ENCODE measurements at places on chromosomes 6 and 20.

DNA sequence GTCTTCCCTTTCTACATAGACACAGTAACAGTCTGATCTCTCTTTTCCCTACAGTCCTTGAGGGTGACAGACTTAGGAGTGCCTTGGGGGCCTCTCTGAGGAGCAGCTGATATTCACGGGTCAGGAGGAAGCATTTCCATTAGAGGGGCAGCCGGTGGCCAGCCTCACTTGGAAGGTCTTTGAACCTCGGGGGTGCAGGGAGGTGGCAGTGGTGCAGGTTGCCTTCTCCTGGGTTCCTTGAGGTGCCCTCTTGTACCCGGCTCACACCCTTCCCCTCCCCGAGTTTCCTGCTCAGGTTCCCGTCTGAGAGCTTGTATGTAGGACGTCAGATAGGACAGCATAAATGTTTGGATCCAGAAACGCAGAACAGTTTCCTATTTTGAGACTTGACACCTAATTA lies 2.5 kb downstream of the RTEL1 start:
- DNase-seq = no peak

DNA sequence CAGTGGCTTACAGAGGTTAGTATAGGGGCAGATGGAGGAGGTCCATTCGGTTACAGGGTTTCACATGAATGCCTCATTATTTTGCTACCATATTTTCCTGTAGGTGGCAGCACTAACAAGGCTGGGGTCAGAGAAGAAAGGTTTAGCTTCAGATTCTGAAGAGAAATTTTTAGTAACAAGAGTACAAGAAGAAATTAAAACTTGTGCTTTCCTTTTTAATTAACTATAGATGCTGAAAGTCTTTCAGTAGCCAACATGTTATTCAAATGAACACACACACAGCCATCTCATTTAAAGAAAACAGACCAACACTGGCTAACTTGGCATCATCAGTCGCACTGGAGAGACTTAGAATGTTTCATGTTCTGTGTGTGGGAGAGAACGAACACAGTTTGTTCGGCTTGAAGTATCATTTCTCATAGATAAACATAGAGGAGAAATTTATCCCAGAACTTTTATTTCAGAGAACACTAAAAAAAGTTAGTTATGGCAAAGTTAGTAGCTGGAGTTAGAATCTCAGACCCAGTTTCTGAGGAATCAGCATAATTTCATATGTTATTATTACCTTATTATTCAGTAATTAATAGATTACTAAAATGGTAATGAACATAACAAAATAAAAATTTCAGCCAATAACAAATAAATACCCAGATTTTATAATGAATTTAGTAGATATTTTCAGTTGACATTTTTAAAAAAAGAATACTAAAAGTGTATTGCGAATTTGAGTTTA lies 314.0 kb upstream of the RSPO3 start:
- no peak for DNase-seq

GRCh38 chr6:44169886-44170570 lies 11.4 kb downstream of the CAPN11 start:
- no peak for DNase-seq

- no peak for DNase-seq
These were observed 520.6 kb downstream of the HDGFL1 start for GRCh38 chr6:23089981-23090380.

DNA sequence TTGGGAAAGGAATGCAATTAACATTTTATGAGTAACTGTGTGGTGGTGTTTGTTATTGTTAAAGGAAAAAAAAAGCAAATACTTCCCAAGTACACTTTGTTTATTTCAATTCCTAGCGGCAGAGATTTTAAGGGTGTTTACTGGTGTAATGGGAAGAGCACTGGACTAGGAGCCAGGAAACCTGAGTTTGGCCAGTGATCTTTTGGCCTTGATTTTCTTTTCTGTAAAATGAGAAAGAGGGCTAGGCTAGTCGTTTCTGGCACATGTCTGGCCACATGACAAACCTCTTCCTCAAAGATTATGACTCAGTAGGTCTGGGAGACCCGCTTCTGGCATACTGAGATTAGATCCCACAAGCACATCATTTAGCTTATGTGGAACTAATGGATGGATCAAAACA lies 428.1 kb upstream of the NOX3 start:
- no peak for DNase-seq

GRCh38 chr20:55678126-55678525 lies 327.2 kb downstream of the CBLN4 start:
- no peak for DNase-seq

GRCh38 chr6:113829696-113830045 lies 27.5 kb upstream of the MARCKS start:
- no peak for DNase-seq

- no peak for DNase-seq
These were observed 95.8 kb downstream of the RPP40 start for GRCh38 chr6:4908062-4908461.

DNA sequence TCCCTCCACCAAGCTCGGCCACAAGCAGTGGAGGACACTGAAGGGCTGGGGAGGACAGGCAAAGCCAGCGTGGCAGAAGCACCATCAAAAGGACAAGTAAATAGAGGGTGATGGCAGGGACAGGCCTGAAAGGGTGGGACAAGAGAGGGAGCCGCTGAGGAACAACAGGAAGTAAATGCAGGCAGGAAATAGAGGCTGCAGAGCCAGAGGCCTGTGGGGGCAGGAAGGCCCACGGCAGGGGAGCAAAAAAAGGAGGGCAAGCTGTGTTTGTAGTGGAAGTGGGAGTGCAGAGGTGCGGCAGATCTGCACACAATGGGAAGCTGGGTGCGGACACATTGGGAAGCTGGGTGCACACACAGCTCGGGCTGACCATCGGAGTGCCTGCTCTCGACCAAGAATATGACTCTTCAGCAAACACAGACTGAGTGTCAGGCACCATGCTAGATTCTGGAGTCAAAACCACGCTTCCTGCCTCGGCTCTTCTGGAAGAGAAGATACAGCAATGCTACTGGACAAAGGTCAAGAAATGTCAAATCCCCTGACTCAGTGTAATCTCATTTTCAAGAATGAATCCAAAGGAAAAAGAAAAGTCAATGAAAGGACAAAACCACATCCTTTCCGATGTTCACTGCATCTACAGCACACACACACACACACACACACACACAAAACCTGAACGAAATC lies 40.4 kb upstream of the RAB22A start:
- no peak for DNase-seq

DNA sequence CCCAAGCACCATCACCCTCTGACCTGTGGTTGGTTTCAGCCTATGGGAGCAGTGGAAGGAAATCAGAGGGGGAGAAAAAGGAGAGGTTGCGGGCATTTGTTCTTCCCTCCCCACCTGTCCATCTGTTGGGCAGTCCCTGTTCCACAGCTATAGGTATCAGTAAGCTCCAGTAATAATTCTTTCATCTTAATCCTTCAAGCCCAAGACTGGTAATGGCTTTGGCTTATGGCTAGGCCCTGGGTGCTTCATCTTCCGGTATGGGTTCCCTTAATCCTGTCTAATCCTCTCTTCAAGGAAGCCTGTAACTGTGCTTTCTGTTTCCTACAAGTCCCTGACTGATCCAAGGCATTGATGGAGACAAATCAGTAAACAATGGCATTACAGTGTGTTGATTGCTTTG lies 42.2 kb upstream of the STK35 start:
- DNase-seq = no peak

DNA sequence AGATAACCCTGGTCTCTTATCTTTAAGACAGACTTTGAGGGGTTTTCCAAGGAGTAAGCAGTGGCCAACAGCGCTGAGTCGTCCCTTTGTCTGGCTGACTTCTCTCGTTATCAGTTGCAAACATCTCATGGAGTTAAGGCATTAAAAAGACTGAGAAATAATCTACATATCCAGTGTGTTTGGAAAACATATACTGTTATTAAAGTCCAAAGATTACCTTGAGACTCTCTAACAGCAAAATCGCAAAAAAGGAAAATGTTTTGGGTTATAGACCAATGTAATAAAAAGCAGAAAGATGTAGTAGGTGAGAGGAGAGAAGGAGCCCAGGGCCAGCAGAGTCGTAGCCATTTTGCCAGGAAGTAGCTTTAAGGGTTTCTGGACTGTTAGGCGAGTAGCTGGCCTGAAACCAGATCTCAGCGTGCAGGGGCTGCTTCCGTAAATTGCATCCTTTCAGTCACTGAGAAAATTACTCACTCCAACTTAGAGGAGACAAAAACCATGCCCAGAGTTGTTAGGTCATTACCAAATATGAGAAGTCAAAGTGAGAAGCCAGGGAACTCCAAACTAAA lies 24.6 kb downstream of the MYLK4 start:
- DNase-seq = no peak

DNA sequence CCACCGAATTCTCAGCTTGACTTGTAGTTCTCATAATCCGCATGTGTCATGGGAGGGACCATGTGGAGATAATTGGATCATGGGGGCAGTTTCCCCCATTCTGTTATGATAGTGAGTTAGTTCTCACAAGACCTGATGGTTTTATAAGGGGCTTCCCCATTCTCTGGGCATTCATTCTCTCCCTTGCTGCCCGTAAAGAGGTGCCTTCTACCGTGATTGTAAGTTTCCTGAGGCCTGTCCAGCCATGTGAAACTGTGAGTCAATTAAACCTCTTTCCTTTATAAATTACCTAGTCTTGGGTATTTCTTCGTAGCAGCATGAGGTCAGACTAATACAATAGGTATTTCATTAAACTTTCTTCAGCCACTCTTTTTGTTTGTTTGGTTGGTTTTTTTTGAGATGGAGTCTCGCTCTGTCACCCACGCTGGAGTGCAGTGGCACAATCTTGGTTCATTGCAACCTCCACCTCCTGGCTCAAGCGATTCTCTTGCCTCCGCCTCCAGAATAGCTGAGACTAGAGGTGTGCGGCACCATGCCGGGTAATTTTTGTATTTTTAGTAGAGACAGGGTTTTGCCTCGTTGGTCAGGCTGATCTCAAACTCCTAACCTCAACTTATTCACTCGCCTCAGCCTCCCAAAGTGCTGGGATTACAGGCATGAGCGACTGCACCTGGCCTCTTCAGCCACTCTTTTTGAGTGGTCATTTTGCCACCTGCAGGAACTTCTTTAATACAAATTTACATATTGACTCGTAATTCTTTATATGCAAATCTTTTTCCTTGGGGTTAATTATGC lies 36.3 kb downstream of the GSTA2 start:
- no peak for DNase-seq

DNA sequence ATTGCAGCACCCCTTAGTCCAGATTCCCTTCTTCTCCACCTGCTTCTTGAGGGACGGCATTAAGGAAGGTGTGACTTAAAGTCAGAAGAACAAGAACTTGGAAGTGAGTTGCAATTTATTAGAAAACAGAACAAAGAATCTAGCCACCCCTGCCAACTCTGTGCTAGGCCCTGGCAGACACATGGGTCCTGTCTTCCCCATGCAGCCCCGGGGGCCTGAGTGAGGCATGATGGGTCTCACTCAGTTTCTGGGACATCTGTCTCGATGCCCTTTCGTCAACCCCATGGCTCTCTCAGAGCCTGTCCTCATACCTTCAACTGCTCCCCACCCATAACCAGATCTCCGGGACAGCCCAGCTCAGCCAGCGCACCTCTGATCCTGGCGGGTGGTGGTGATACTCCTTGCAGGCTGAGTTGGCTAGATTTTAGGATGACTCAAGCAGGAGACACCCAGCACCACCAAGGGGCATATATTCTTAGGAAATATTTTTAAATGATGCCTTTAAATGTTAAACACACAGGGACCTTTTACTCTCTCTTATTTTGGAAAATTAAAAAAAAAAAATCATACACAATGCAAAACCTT lies 143.2 kb upstream of the RNF24 start:
- DNase-seq = no peak

GRCh38 chr6:158251565-158251964 lies 60.7 kb upstream of the TULP4 start:
- no peak for DNase-seq

DNA sequence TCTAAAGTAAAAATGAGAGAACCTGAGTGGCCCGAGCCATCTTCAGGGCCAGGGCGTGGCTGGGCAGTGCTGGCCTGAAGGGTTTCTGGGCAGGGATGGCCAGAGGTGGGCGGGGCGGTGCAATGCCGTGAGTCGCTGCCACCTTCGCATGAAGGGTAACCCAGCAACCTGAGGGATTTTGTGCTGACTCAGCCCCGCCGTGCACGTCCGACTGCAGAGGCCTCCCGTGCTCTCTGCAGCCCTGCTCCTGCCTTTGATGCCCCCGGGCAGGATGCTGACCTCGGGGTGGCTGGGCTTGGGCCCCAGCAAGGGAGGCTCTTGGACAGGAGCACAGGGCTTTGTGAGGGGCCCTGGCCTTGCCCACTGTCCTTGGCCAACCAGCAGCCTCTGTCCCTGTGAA lies 81.7 kb upstream of the GATA5 start:
- DNase-seq = no peak

- no peak for DNase-seq
These were observed 44.0 kb upstream of the SMOC2 start for GRCh38 chr6:168397012-168397411.

DNA sequence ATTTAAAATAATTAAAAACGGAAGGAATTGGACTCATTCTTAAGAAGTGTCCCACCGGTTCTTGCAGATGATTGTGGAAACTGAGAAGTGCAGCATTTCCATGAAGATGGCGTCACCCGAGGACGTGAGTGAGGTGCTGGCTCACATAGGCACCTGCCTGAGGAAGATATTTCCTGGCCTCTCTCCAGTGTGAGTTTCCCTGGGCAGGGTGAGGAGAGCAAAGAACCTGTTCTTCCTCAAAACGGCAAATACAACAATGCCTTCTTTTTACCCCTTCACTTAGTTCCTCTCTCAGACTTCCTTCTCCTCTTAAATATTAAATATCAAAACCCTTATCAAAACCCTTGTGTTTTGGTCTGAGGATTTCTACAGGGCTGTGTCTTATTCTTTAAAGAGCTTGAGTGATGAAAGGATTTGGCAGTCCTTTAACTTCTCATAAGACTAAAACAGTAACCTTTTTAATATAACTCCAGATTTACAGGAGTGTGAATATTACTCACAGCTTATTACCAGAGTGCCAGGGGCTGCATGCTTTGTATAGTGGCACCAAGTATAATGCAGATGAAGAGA lies 156.3 kb downstream of the CARMIL1 start:
- no peak for DNase-seq

DNA sequence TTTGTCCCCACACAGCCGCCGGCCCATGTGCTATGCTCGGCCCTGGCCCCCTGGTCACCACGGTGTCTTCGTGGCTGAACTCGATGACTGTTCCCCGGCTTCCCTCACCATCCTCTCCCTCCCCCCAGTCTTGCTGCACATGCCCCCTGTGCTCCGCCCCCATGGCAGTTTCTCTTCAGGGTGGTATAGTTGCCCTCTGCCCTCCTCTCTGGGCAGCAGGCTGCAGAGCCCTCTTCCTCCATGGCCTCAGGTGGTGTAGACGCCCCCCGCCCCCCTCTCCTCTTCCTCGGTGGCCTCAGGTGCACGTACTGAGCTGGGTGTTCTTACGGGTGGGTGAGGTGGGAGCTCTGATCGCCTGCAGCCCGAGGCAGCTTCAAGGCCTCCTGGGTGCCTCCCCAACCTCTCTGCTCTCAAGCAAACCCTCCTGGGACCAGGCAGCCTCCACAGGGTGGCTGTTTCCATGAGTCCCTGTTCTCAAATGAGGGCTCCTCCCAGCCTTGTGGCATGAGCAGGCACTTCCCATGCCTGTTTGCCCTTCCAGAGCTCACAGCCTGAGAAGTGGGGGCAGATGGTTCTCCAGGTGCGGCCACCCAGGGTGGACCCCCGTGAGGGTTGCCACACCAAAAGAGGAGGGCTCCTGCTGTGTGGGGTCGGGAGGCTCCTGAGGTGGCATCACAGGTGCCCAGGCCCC lies 24.8 kb downstream of the COL20A1 start:
- DNase-seq = no peak
